ENCODE measurements at places on chromosomes 3 and 15.

DNA sequence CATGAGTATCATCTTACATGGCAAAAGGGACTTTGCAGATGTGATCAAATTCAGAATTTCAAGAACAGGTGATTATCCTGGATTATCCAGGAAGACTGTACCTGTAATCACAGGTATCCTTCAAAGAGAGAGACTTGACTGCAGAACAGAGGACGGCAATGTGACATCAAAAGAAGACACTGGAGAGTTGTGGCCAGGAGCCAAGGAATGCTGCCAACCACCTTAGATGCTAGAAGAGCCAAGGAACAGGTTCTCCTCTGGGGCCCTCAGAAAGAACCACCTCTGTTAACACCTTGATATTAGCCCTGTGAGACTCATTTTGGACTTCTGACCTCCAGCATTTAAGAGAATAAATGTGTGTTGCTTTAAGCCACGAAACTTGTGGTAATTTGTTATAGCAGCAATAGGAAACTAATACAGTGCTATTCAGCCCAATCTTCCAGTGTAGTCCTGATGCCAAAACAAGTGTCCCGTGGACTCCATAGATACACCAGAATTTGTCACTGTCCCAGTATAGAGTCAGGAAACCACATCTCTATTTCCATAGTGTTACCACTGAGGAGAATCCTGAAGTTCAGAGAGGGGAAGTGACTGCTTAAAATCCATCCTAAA, 330.6 kb upstream of the TLE3 start:
- DNase-seq: no peak

DNA sequence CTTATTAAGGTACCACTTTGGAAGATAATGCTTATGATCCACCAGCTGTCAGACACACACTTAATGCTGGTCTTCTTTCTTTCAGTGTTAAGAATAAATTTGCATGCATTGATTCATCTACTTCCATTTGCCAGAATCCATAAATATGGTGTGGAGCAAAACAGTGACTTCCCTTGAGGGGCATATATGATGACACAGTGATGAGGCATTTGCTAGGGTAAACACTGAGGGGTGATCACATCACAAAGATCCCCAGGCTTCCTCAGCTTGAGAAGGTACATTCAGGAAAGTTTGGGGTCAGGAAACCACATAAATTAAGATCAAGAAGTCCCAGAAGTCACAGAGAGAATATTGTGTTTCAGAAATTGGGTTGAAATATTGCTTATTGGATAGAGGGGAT, 9.9 kb upstream of the ZBED2 start:
- no peak for DNase-seq

- no peak for DNase-seq
These were observed 20.2 kb downstream of the CCR1 start for GRCh38 chr3:46187876-46188275.

GRCh38 chr15:43934480-43934879, 107.7 kb downstream of the WDR76 start:
- DNase-seq: peak; percentile 58

DNA sequence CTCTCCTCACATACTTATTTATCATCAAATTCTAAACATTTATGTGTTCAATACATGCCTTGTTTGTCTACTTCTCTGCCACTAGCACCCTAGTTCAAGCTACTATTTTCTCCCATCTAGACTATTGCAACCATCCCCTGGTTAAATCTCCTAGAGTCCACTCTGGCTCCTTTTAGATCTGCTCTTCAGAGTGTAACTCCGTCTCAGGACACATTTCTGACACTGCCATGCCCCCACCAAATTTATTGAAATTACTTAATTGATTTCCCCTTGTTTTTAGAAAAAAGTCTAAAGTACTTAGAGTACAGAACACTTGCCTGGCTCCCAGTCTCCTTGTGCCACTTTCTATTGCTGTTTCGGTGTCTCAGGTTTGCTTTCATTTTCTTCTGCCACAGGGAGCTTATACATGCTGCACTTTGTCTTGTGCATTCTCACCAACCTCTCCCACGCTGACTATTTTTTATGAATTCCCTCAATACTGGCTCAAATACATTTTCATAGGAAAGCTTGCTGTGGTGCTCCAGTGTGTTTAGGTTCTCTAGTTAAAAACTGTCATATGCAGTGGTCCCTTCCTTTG, 792.3 kb downstream of the DIPK2A start:
- no peak for DNase-seq

DNA sequence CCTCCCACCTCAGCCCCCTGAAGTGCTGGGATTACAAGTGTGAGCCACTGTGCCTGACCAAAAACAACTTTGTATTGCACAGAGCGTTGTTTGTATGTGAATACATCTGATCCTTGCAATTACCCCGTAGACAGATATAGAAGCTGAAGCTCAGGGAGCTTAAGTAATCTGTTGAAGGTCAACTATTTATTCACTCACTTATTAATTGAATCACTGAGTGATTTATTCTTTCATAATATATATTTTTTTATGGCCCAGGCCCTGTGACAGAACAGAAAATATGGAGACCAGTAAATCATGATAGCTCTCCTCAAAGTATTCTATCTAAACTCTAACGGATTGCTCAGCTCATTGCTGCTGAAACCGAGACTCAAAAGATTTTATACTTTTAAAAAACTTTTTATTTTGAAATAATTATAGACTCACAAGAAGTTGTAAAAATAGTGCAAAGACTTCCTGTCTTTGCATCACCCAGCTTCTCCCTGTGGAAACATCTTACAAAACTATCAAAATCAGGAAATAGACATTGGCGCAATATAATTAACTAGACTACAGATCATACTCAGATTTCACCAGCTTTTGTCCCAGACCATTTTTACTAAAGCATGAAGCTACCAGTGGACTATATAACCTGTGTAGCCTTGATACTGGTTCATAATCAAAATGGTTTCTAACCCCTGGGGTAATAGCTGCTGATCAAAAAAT, 466.1 kb downstream of the PDCD6IP start:
- no peak for DNase-seq

GRCh38 chr3:184539801-184540435, 21.7 kb upstream of the EPHB3 start:
- DNase-seq: no peak

GRCh38 chr3:143037867-143038266, 36.5 kb downstream of the U2SURP start:
- DNase-seq: peak; percentile 36

- no peak for DNase-seq
These were observed 119.0 kb downstream of the GOLIM4 start for GRCh38 chr3:167976516-167977361.

DNA sequence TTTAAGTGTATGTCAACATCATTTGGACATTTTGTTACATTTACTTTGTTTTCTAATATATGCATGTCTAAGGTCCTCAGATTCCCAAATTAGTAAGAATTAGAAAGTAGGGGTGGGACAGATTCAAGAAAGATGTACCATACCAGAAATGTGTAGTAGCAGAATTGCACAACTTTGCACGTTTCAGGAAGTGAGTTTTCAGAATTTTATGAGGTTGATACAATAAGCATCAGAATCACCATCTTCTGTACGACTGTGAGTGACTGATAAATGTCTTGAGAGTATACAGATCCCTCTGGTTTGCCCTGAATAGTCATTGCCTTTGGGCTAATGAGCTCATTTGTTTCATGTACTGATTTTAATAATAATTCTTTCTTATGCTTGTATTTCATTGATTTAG, 9.3 kb downstream of the ARIH2 start:
- no peak for DNase-seq

DNA sequence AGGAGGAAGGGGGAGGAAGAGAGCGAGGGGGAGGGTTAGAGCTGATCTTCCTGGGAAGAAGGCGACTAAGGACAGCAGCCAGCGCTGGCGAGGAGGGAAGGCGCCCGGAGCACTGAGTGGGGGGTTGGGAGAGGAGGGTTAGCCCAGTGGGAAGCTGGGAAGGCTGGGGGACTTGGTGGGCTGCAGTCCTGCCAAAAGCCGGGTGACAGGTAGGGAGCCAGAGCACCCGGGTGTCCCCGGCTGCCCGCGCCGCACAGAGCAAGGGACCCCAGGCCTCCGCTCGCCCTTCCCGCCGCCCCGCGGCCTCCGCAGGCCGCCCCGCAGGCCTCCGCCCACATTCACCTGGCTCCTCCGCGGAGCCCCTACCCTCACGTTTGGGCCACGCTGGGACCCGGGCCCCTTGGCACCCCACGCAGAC, 448 bp downstream of the SLC12A8 start:
- no peak for DNase-seq
